Bronchial epithelial cell (primary cell): ENCODE measurements at places on chromosomes 5 and 9. TPM values are rescaled to one million over a fixed set of nuclear protein-coding genes. Genes with fewer than 3 reads are reported as not detected.

GRCh38 chr9:112774006-112774996 is 23.7 kb downstream of the SNX30 start:
- DNase-seq: peak; percentile 68

- DNase-seq: no peak
These were observed 635.9 kb downstream of the CDH18 start for GRCh38 chr5:19352120-19352519.

The PCDHA8 gene
- total RNA-seq: 0.13 TPM in 1 of 2 replicates, not detected in the other

GRCh38 chr5:142777099-142777498 is 6.9 kb downstream of the ARHGAP26 start:
- DNase-seq: no peak

The LRRC26 gene
- 0.26 and 2.0 TPM in 2 replicates for total RNA-seq

DNA sequence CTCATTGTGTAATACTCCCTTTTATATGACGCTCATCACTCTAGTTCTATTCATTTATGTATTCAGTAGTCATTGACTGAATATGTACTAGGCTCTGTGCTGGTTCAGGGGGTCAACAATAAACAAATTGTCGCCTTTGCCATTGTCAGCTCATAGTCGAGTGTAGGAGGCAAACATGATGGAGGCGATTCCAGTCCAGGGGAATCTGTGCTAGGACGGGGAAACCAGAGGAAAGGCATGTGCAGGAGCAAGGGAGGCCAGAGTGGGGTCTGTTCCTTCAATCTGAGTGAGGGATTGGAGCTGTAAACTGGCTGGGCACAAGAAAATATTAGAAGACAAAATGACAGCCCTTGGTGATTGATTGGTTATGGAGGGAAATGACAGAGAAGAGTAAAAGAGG is 83.9 kb downstream of the ANGPTL2 start:
- no peak for DNase-seq

DNA sequence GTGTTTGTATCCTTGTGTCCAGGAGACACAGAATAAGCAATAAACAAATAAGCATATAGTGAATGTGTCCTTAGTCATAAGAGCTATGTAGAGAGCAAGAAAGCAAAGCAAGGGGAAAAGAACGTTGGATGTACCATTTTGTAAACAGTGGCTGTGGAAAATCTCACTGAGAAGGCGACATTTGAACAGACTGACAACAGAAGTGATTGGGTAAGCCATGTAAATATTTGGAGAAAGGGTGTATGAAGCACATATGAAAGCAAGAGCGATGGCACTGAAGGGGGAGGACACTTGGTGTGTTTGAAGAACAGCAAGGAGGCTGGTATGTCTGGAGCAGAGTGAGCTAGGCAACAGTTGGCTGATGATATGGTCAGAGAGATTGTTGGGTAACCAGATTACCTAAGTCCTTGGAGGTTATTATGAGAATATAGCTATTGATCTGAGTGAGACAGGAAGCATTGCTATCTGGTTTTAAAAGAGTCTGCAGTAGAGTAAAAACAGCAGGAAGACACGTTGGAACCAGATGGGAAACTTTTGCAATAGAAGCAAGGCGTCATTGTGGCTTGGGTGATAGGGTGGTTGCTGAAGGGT is 115.5 kb upstream of the IL7R start:
- DNase-seq: no peak

GRCh38 chr9:734831-735511 is 106.5 kb upstream of the DMRT1 start:
- no peak for DNase-seq

DNA sequence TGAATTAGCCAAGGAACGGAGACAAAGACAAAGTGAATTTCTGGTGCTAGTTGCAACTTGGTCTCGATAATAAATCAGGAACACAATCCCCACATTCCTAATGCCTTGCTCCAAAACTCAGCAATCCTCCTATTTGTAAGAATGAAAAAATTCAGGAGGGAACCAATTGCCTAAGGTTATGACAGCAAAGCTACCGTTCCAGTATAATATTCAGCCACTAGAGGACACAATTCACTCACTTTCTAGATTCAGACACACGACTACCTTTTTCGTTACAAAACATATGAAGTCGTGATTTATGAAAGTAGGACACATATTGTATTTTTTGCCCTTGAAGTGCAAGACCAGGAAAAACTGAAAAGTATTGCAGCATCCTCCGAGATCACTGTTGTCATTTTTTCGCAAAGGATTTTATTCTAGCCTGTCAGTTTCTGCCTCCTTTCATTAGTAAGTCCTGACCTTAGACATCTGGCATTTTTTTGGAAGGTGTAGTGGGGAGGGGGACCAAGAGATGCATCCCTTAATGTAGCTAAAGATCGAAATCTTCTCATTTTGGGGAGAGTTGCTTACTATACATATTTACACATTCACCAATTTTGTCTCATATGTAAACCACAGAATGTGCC is 133.1 kb downstream of the DOCK8 start:
- peak; percentile 61 for DNase-seq

The CSNK1A1 gene
- total RNA-seq: 518 and 682 TPM in 2 replicates

The MAML1 gene
- total RNA-seq: 4.2 TPM in 2 replicates

DNA sequence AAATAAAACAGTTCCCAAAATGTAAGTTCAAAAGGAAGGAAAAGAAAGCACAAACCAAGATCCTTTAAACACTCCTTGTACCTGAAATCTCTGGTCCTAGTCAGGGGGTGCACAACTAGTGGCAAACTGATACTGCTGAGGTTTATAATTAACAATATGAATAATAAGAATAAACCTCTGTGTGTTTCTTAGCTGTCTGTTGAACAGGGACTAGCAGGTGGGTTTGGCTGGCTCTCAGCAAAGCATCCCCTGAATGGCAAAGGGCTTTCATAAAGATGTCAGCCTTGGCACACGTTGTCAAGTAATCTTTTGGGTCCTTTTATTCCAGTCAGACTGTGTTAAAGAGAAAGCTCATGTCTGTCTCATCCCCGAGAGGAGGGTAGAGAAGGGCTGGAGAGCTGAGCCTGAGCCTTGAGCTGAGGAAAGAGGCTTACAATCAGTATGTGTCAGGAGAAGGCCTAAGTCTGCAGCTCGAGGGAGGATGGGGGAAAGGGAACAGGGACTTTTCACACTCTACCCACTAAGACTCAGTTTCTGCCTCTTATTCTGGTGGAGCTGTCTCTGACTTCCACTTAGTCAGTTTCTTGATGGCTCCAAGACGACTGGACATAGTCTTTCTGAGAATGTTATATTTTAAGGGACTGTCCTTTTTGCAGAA is 123.0 kb downstream of the GALNT10 start:
- no peak for DNase-seq

DNA sequence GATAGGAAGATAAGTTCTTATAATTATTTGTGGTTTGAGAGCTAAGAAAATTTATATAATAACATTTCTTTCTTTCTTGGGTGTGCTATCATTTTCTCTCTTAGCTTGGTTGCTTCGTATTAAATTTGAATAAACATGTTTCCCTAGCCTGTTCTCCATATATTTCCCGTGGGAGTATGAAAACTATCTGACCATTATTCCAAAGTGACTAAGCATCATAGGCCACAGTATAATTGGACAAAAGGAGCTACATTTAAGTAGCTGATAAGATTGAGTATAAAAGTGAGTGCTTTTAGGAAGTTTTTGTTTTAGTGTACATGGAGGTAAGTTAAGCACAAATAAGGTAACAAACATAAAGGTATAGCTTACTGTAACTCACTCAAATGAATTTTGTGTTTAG is 8.4 kb upstream of the OSMR start:
- DNase-seq: no peak

DNA sequence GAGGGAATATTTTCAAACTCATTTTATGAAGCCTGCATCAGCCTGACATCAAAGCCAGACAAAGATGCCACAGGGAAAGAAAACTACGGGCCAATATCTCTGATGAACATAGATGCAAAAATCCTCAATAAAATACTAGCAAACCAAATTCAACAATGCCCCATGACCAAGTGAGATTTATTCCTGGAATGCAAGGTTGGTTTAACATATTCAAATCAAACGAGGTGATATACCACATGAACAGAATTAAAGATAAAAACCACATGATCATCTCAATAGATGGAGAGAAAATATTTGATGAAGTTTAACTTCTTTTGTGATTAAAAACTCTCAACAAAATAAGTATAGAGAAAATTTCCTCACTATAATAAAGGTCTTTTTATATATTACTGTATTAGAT is 792.0 kb upstream of the ZNF608 start:
- DNase-seq: no peak

DNA sequence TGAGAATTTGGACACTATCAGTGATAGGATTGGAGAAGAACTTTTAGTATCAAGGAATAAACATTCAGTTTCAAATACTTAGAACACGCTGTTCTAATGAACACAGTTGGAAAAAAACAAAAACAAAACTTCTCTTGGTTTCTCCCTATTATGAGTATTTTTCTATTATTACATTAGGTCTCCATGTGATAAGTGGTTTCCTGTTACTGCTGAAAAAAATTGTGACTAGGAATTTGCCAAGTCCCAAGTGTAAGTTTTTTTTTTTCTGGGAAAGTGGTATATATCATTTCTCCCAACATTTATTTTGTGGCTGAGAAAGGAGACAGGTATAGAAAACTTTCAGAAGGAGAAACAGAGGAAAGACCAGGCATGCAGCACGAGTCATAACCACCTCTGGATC is 41.1 kb downstream of the PCSK1 start:
- DNase-seq: no peak

The ROR2 gene
- 0.13 and 0.26 TPM in 2 replicates for total RNA-seq

The GMCL2 gene
- total RNA-seq: not detected in 2 replicates
